Activated CD4-positive, alpha-beta T cell treated with anti-CD3 and anti-CD28 coated beads, Interleukin-2, amount 50 U/mL, for 1 hour (primary cell): ENCODE measurements at places on chromosomes 16 and 17.

GRCh38 chr17:38885728-38886642 is 16.1 kb downstream of the LASP1 start:
- DNase-seq: no peak

DNA sequence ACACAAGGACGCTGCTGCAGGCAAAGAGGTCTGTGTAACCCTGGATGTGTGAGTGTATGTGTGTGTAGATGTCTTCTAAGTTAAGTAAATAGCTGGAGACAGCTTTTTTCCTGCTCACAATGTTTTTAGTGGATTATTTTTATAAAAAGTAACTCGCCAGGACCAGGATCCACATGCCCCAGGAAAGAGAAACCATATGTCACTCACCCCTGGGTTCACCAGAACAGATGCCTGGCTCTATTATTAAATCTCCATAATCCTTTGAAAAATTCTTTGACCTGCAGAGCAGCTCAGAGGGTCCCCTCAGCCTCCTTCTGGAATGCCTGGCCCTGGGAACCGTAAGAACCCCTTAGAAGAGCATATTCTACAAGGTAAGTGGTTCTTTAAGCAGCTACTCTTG is 18.0 kb downstream of the ABCC12 start:
- DNase-seq: no peak

GRCh38 chr16:8310816-8311215 is 279.5 kb downstream of the TMEM114 start:
- DNase-seq: no peak

DNA sequence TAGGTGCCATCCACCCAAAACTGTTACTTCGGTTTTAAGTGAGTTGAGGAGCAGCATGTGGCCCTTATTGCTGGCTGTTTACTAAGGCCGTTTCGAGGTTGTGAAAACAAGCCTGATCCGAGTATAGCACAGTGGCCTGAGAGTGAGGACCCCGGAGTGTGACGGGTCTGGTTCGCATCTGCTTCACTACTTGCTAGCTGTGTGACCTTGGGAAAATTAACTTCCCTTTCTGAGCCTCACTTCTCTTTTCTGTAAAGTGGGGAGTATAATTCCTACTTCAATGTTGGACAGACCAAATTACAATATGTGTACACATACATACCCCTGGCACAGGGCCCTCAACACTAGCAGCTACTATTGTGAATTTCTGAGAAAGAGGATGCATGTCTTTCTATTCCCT is 11.7 kb upstream of the HEATR6 start:
- DNase-seq: no peak

- DNase-seq: no peak
Measured at GRCh38 chr17:17648762-17649161, 32.5 kb upstream of the RAI1 start.

DNA sequence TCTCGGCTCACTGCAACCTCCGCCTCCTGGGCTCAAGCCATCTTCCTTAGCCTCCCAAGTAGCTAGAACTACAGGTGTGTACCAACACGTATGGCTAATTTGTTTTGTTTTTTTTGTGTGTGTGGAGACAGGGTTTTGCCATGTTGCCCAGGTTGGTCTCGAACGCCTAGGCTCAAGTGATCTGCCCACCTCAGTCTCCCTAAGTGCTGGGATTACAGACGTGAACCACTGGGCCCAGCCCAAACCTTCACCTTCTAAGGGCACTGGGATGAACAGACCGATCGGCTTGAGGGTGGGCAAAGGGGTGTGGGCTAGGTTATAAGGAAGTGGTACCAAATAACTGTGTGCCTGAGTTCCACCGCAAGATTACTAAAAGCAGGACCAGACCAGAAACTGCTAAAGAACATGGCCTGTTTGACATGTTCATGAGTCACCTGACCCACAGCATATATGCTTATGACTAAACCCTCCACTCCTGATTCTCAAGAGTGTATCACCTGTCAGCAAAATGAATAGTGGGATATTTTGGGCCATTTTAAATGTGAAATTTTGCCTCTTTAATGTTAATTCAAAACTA is 8.1 kb downstream of the TMEM97 start:
- DNase-seq: no peak

DNA sequence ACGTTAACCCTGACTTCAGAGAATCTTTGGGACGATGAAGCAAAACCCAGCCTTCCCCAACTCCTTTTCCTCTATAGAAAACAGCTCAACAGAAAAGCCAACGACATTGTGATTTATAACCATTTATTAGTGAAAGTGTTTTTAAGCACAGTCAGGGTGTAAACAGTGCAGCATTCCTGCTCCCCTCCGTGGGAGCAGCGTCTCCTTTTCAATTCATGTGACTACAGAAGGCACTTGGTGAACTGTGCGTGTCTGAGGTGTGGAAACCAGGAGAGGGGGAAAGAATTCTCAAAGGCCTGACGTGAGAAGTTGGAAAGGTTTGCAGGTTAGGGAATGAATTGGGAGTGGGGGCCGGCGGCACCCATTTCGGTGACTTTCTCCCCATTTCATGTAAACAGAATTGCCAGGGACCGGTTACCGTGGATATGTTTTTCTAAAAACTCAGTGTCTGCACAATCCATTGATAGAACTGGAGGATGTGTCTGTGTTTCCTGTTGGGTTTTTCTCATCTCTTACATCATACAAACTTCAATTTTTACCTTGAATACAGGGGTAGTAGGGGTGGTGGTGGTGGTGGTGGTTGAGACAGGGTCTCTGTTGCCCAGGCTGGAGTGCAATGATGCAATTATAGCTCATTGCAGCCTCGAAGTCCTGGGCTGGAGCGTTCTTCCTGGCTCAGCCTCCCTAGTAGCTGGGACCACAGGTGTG is 53.1 kb downstream of the NDE1 start:
- no peak for DNase-seq

GRCh38 chr16:73179705-73180331 is 131.9 kb upstream of the ZFHX3 start:
- no peak for DNase-seq
